ENCODE measurements at places on chromosomes 2 and 18.

DNA sequence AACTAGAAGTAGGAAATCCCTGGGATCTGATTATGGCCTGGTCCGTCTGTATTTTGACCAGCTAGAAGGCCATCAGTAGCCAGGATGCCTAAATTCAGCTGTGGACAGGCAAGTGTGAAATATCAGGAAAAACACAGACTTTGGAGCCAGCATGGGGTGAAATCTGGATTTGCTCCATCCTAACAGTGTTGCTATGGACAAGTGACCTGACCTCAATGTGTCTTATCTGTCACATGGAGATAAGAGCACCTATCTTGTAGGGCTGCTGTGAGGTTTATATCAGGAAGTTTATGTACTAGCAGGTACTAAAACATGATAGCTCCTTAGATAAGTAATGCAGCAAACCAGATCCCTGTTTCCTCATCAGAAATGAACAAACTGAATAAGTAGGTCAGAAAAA lies 460.4 kb downstream of the STK39 start:
- DNase-seq: no peak

- DNase-seq: no peak
Measured at GRCh38 chr2:88669482-88670214, 21.8 kb upstream of the RPIA start.

- DNase-seq: no peak
Measured at GRCh38 chr2:40646642-40647041, 194.8 kb upstream of the SLC8A1 start.

DNA sequence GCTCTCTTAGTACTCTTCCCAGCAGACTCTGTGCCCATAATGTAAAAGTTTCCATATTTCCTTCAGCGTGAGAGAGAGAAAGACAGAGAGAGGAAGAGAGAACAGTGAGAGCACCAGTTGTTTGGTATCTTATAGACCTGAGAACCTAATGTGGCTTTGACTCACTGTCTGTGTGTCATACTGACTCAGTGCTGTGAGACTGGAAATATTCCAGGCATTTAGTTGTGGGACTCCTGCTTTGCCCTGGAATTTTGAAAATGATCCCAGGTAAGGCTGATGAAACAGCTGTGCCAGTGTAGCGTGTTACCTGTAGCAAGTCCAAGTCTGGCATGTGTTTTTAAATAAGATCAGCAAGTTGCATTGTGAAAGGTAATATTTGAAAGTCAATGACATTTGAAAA lies 87.9 kb upstream of the KCNH7 start:
- no peak for DNase-seq

- no peak for DNase-seq
Measured at GRCh38 chr2:168594778-168595177, 138.7 kb downstream of the CERS6 start.

DNA sequence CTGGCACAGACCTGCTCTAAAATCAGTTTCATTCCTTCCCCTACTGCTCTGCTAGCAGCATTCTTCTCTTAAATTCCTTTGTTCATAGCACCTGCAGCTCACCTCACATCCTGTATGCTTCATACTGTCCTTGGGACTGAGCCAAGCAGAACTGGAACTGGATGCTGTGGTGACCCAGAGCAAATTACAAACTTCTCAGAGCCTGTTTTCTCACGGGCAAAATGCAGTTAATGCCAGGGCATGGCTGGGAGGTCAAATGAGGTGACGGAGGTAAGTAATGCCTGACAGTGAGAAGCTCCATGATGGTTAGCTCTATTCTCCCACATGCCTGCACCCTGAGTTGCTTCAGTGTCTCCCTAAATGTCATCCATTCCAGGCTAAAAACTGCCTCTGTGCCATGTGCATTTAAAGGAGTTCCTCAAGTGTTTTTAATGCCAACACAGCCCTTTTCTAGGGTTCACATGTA lies 29.7 kb downstream of the C2orf42 start:
- no peak for DNase-seq

DNA sequence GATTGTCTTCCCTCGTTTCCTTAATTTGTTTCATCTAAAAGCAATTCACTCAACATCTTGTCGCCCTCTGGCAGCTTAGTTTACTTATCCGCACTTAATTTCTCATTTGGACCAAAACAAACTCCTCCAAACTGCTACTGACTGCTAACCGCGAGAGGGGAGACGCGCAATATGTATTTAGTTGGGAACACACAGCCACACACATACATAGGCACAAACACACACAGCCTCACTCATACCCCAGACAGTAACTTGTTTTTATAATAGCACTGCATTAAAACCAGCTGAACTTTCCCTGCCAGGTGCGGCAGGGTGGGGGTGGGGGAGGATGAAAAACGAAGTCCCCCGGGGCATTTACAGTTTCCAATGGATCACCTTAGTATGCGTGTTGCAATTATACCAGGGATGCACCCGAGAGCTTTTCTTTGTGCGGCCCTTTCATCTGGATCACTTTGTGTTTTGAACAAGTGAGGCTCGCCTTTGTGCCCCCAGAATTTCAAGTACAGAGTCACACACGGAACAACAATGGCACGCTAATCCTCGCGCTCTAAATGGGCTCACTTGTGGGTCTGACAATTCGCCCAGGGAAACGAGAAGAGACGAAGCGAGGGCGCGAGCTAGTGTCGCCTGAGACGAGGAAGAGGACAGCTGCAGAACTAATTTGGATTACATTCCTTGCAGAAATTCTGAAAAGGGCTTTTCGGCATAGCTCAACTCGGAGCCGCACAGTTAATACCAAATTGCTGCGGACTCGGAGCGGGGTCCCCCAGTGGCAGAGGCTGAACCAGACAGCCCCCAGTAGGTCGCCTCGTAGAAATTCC lies 2.4 kb downstream of the ERBB4 start:
- no peak for DNase-seq
